WTC11 (cell line): ENCODE measurements at places on chromosomes 6 and 20.

DNA sequence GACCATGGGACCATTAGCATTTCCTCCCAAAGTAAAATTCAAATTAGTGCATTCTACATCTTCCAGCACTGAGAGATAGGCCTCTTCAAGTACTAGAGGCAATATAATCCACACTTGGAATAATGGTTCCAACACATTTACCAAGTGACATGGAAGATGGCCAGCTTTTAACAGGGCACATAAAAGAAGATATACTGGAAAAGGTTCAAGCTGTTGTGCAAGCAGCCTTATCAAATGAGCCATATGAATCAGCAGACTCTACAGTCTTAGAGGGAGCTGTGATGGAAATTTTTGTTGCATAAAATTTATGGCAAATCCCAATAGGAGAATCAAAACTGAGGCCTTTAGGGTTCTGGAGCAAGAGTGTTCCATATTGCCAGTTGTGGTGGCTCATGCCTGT is 526.6 kb upstream of the IRAK1BP1 start:
- H3K4me3 ChIP-seq: no peak overlapping the region
- H3K4me1 ChIP-seq: peaks cover 19% of the 10 kb centered on the region
- H3K36me3 ChIP-seq: no peaks in the 10 kb centered on the region
- no peak overlapping the region for H3K27ac ChIP-seq
- no peak for DNase-seq

- no peak overlapping the region for H3K27ac ChIP-seq
- peaks cover 32% of the 10 kb centered on the region for H3K4me1 ChIP-seq
- no peak for DNase-seq
These were observed 8.9 kb downstream of the TIAM2 start for GRCh38 chr6:155004017-155004416.

- no peak overlapping the region for H3K27ac ChIP-seq
- no peak overlapping the region for H3K4me3 ChIP-seq
- peaks cover 3% of the 10 kb centered on the region; the same call in 1 of the 2 replicates for H3K36me3 ChIP-seq
These were observed 70.1 kb downstream of the SLX4IP start for GRCh38 chr20:10504994-10505730.

DNA sequence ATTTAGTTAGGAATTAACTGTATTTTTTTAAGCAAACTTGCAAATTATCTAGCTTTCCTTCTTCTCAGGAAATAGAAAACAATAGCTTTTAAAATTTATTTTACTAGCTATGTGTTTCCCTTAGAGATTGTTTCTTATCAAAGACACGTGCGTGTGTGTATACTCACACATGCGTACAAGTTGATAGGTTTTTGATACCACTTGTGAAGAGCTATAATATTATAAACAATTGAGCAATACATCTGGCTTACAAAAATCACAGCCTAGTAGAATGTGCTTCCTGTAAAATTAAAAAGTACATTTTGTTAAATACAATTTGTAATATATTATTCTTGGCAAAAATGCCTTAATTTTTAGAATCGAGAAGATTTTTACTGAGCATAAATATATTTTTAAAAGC is 33.9 kb downstream of the COL12A1 start:
- DNase-seq: no peak
- H3K4me1 ChIP-seq: peaks cover 14% of the 10 kb centered on the region
- H3K27ac ChIP-seq: no peak overlapping the region
- H3K27me3 ChIP-seq: no peaks in the 10 kb centered on the region
- H3K4me3 ChIP-seq: no peak overlapping the region
- no peaks in the 10 kb centered on the region for H3K36me3 ChIP-seq

- no peak for DNase-seq
- no peaks in the 10 kb centered on the region for H3K36me3 ChIP-seq
These were observed 134.2 kb downstream of the CEP57L1 start for GRCh38 chr6:109229536-109229935.
